ENCODE measurements at places on chromosomes 1 and 21.

DNA sequence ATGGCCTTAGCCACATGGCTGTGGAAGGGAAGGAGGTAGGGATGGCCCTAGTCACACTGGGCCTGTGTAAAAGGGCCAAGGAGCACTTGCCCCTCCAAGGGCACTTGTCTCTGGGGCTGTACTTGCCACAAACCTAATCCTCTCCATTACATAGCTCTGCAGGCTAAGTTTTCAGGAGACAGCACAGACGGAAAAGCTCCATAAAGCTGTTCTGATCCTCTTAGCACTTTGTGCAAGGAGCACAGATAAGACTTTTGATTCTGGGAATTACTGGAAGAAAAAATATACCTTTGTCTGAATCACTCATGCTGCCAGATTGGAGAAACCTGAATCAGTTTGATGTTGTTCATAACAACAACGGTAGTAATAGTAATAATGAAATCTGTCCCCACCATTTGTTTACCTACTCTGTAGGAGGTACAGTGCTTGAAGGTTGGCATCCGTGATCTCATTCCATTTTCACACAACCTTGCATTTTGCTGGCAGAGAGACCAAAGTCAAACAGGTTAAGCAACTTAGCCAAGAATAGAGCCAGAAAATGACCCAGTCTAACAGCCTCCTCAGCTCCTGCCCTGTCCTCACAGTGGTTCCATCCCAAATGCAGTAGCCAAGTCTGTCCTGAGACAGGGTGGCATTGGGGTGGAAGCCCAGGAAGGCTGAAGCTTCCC is 207.1 kb downstream of the ROR1 start:
- H3K27me3 ChIP-seq: peaks cover 3% of the 10 kb centered on the region
- no peak overlapping the region for H3K27ac ChIP-seq

GRCh38 chr1:169711469-169712308 is at the start of gene SELL:
SELL (minus strand) TSS chr1:169711620; CDS start chr1:169711498, 122 bp downstream.
- H3K36me3 ChIP-seq: no peaks in the 10 kb centered on the region
- H3K4me3 ChIP-seq: peak within 1 kb of the TSS; percentile 86
- H3K27ac ChIP-seq: peak within 1 kb of the TSS; percentile 38
- DNase-seq: peak; percentile 70

GRCh38 chr21:27412530-27412929 is 445.6 kb upstream of the ADAMTS5 start:
- no peak overlapping the region for H3K4me3 ChIP-seq
- H3K27ac ChIP-seq: no peak overlapping the region
- H3K27me3 ChIP-seq: no peaks in the 10 kb centered on the region
- no peaks in the 10 kb centered on the region for H3K4me1 ChIP-seq
- DNase-seq: no peak

- no peak for DNase-seq
- no peak overlapping the region for H3K4me3 ChIP-seq
- peaks cover 52% of the 10 kb centered on the region for H3K36me3 ChIP-seq
- H3K4me1 ChIP-seq: no peaks in the 10 kb centered on the region
Measured at GRCh38 chr1:180988253-180988752, 34.4 kb downstream of the STX6 start.

DNA sequence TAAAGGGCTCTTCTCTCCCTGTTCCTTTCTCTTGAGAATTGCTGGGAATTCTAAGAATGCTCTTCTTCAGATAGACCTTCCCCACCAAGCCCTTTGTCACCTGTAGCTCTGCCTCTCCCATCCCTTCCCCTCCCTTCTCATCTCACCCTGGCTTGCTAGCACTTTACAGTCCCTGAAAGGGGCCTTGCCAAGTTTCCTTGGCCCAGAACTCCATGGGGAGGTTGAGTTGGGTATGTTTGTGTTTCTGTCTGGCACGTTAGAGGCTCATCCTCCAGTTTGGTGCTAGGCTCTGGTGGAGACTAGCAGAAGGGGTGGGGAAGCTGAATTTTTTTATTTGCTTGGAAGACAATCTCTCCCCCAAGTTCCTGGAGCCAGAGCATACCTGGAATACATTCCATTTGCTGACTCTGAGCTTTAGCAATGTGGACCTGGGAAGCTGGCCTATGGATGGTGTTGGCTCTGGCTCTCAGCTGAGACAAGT is 4.9 kb downstream of the CGN start:
- no peaks in the 10 kb centered on the region for H3K36me3 ChIP-seq
- no peak overlapping the region for H3K4me3 ChIP-seq
- DNase-seq: no peak

GRCh38 chr1:223260712-223261111 is 103.3 kb downstream of the SUSD4 start:
- no peak overlapping the region for H3K27ac ChIP-seq
- peaks cover 19% of the 10 kb centered on the region for H3K27me3 ChIP-seq
- DNase-seq: no peak
- H3K36me3 ChIP-seq: no peaks in the 10 kb centered on the region
- H3K4me3 ChIP-seq: no peak overlapping the region

- no peaks in the 10 kb centered on the region for H3K36me3 ChIP-seq
- H3K4me1 ChIP-seq: no peaks in the 10 kb centered on the region
- peaks cover 8% of the 10 kb centered on the region for H3K27me3 ChIP-seq
Measured at GRCh38 chr1:64215576-64215975, 12.2 kb downstream of the UBE2U start.

DNA sequence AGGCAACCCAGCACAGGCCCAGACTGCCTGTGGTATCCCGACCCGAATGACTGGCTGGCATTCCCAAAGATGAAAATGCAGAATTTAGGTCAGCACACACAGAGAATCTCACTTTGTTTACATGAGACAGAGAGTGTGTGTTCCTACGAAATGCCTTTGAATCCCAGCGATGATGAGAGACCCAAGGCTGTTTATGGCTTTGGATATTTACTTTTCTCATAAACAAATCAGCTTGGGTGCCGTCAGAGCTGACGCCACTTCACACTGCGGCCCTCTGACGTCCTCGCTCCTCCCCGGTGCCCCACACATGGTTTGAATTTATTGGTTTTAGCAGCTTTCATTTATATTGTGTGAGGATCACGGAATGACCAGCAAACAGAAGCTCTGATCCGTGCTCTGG is 18.7 kb downstream of the TRABD2B start:
- no peak overlapping the region for H3K27ac ChIP-seq
- H3K36me3 ChIP-seq: no peaks in the 10 kb centered on the region
- no peaks in the 10 kb centered on the region for H3K4me1 ChIP-seq
- no peak overlapping the region for H3K4me3 ChIP-seq
- no peak for DNase-seq

- H3K27ac ChIP-seq: no peak overlapping the region
- peaks cover 19% of the 10 kb centered on the region for H3K4me1 ChIP-seq
- no peak overlapping the region for H3K4me3 ChIP-seq
- no peaks in the 10 kb centered on the region for H3K36me3 ChIP-seq
Measured at GRCh38 chr1:201945157-201945556, 1.2 kb downstream of the LMOD1 start.

DNA sequence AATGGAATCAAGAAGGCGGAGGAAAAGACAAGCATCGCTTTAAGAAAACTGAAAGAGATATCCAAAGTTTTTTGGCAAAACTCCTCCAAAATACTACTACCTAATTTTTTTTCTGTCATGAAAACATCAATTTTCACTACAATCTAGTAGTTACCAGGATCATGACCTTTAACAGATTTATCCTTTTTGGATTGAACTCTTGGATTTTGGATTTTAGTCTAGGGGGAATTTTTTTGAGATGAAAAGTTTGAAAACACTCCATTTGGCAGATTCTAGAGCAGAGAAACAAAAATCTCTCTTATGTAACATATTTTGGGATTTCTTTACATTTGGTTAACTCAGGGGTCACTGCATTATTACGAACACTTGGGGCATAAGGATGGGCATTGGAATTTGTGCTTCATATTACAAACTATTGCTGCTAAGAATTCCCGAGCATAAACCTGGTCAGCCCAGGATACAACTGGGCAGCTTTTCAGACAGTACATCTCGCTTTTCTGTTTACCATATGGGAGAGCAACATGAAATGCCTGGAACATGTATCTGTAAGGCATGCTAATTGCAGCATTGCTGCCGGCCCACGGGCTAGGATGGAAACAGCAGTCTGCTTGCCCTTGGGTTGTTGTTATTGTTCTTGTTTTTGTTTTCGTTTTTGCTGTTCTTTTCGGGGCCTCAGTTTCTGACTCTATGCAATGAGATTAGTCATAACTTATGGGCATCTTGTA is 264.3 kb downstream of the RHOU start:
- DNase-seq: no peak
- no peak overlapping the region for H3K27ac ChIP-seq
- H3K4me1 ChIP-seq: peaks cover 6% of the 10 kb centered on the region
- H3K36me3 ChIP-seq: no peaks in the 10 kb centered on the region
- H3K27me3 ChIP-seq: no peaks in the 10 kb centered on the region

DNA sequence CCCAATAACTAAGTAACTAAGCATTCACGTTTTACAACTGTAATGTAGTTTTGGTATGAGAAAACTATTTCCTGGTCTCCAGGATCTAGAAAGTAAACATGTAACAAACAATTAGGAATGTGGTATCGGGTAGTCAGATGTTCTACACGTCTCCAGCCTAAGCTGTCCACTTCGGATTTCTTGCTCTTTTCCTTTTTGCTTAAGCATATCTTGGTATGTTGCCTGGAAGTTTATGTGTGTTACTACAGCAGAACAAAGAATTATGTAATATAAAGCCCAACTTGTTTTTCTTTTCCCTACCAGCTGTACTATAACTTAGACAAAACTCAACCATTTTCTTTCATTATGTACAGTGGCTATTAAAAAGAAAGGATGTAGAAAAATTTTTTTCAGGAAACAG is 20.4 kb upstream of the WARS2 start:
- H3K27me3 ChIP-seq: no peaks in the 10 kb centered on the region
- H3K27ac ChIP-seq: no peak overlapping the region
- DNase-seq: no peak
- peaks cover 57% of the 10 kb centered on the region for H3K36me3 ChIP-seq

DNA sequence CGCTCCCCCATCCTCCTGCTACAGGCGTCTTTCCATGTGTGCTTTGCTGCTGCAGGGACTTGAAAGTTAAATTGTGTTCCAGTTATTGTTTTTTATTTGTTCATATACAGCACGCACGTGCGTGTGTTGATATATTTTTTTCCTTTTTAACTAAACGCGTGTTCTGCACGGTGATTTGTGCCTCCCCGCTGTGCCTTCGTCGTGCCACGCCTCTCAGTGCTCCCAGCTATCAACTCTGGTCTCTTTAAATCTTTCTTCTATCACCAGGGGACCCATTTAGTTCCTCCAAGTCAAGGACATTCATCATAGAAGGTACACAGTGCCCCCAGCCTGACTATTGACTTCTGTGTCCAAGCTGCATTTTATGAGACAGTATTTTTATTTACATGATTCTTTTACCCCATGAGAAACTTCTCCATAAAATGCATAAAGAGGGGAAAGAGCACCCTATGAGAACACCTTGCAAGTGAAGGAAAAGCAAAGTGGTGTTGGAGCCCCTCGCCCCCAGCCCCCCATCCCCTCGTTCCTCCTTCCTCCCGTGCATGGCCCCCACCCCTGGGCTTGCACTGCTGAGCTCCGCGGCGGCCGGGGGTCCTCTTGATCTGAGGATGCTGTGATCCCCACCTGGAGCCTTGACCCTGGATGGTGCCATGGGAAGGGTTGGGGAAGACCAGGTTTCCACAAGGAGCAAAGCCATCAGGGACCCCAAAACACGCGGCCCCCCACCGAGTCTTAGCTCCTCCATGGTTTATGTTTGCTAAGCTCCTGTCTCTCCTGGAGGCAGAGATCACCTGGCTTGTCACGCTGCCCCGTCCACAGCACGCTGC is 45.5 kb downstream of the KCNAB2 start:
- H3K4me3 ChIP-seq: no peak overlapping the region
- H3K27ac ChIP-seq: peak overlapping the region; percentile 38
- no peak for DNase-seq
- H3K36me3 ChIP-seq: peaks cover 63% of the 10 kb centered on the region
- no peaks in the 10 kb centered on the region for H3K27me3 ChIP-seq

- peak overlapping the region; percentile 91 for H3K27ac ChIP-seq
- peak overlapping the region; percentile 49 for H3K4me3 ChIP-seq
- H3K4me1 ChIP-seq: peaks cover 47% of the 10 kb centered on the region
- H3K27me3 ChIP-seq: no peaks in the 10 kb centered on the region
Measured at GRCh38 chr1:109923131-109923945, 12.7 kb downstream of the CSF1 start.

GRCh38 chr1:43990271-43991199 is 864 bp upstream of the CCDC24 start:
- peaks cover 34% of the 10 kb centered on the region for H3K4me1 ChIP-seq
- DNase-seq: no peak
- peaks cover 2% of the 10 kb centered on the region for H3K36me3 ChIP-seq
- peak overlapping the region; percentile 96 for H3K4me3 ChIP-seq

GRCh38 chr1:82646336-82646735 is 845.6 kb downstream of the ADGRL2 start:
- no peak for DNase-seq
- no peaks in the 10 kb centered on the region for H3K36me3 ChIP-seq
- no peaks in the 10 kb centered on the region for H3K4me1 ChIP-seq

- peaks cover 7% of the 10 kb centered on the region for H3K36me3 ChIP-seq
- no peak for DNase-seq
- H3K4me1 ChIP-seq: peaks cover 15% of the 10 kb centered on the region
- H3K4me3 ChIP-seq: no peak overlapping the region
- H3K27me3 ChIP-seq: no peaks in the 10 kb centered on the region
Measured at GRCh38 chr1:45887156-45887842, 83.9 kb downstream of the MAST2 start.

DNA sequence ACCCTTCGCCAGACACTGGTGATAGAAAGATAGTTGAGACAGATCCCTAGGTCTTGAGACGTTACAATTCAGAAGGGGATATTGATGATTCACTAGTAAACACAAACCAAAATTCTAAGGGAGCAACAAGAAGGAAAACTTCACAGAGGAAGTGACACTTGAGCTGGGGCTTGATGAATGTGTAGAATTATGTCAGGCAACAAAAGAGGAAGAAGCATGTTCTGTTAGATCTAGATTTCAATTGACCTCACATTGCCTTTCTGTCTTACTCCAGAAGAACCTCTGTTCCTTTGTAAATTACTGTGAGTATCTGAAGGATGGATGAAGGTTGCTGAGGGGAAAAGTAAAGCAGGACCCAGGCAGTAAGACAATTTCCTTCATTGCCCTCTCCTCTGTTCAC is 328.2 kb downstream of the KCTD3 start:
- H3K27ac ChIP-seq: no peak overlapping the region
- no peak overlapping the region for H3K4me3 ChIP-seq
- H3K36me3 ChIP-seq: no peaks in the 10 kb centered on the region
- no peaks in the 10 kb centered on the region for H3K27me3 ChIP-seq
- H3K4me1 ChIP-seq: no peaks in the 10 kb centered on the region
- DNase-seq: no peak

- H3K27me3 ChIP-seq: no peaks in the 10 kb centered on the region
- no peak overlapping the region for H3K4me3 ChIP-seq
- no peaks in the 10 kb centered on the region for H3K4me1 ChIP-seq
Measured at GRCh38 chr1:238710697-238711096, 675.7 kb upstream of the CHRM3 start.

All from stimulated activated naive B cell treated with anti-CD40 and anti-IgM and Interleukin-4, amounts not matched to agents 10 μg/mL and 1 μg/mL and 100 μg/mL, for 72 hours (primary cell).